ENCODE measurements at places on chromosomes 5 and 9.
A peak's percentile ranks its signal among the peaks of the same experiment; 100 is the strongest.

- DNase-seq: no peak
Measured at GRCh38 chr5:133985540-133986180, 17.2 kb upstream of the C5orf15 start.

DNA sequence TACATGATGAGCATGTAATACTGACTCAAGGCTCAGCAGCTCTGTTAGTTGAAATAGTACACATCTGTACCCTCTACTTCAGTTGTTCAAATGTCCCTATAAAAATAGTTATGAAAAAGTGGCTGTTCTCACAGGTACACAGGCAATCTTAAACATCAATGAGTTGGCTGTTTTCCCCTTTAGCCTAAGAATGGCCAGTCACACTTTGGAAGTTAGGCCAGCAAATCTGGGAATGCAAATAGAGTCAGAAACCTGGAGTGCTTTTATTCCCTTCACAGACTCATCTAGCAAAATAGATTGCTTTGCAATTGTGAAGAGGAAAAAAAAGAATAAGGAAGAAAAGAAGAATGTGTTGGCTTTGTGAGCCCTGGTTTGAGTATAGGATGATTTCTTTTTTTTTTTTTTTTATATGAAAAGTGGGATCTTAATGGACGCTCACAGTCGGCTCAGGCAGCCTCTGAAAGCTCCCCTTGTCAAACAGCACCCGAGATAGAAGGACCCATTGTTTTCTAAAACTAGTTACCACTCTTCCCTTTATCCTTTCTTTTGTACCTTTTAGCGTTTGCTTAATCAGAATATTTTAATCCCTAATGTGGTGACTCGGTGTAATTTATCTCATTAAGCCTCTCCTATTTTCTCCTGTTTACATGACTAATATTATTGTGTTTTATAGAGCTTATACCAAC, 27.9 kb upstream of the TLE1 start:
- DNase-seq: no peak

GRCh38 chr5:74370168-74370567, 270.4 kb downstream of the ENC1 start:
- DNase-seq: no peak

DNA sequence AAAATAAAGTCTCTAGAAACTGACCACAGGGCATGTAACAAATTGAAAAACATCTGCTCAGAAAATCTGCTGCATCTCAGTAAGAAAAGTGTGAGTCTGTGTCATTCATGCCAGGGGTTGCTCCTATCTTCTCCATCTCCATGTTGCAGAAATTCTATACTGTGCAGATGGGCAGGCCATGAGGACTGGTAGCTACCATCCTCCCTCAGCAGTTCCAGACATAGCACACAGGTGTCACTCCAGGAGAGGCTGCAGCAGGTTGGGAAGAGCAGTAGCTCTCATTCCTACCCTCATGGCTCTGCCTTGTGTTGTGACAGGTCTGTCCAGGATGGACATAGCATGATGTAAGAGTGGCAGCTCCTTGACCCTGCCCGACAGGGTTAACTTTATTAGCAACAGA, 173.4 kb downstream of the NDUFS4 start:
- DNase-seq: peak; percentile 2

GRCh38 chr5:160339406-160340130, 27.2 kb upstream of the CCNJL start:
- no peak for DNase-seq

GRCh38 chr5:39498278-39498952, 73.6 kb upstream of the DAB2 start:
- DNase-seq: no peak

GRCh38 chr9:87826331-87826730, 56.3 kb upstream of the SPATA31E1 start:
- no peak for DNase-seq

DNA sequence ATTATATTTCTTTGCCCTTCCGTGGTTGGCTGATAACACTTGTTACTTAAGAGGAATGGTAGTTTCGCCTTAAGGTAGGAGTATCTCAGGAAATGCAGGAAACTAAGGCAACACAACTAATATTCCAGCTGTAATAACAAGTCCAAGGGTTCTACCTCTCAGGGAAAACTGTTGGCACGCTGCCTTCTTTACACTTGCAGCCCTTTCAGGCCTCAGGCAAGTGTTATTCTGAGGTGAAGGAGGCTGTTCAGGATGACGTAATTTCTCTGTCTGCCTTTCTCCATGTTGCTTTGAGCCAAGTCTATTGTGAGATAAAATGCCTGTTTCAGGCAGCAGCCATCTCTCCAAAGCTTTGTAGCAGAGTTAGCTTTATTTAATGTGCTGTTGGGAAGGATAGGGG, 38.0 kb downstream of the VCAN start:
- DNase-seq: no peak

- peak; percentile 44 for DNase-seq
Measured at GRCh38 chr9:77512876-77513275, 135.2 kb downstream of the GNA14 start.

DNA sequence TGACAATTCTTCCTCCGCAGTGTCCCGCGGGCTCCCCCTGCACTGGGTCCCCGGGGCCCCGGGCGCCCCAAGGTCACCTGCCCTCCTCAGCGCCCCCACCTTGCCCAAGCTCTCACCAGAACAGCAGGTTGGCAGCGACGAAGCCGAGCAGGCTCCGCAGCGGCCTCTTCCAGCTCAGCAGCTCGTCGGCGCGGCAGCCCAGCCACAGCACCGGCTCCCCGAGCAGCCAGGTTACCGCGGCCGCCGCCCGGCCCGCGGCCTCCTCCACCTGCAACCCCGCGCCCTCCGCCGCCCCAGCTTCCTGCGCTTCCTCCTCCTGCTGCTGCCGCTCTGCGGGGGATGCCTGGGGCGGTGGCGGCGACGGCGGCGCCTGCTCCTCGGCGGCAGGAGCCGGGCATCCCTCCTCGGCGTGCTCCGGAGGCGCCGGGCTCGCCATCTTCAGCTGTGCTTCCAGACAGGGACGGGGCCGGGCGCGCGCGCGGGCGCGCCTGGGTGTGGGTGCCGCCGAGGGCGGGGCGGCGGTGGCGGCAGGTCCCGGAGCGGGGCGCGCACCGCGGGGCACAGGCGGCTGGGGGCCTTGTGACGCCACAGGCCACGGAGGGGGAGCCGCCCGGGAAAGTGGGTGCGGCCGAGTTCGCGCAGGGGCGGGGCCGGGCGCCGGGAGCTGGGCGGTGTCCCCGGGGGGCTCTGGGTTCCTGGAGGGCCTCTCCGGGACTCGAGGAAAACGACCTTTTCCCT, at the start of gene RETREG1:
RETREG1 (minus strand) TSS at position 462 of the 738 bp plus-strand sequence; CDS start at position 436, 26 bp downstream.
- peak; percentile 59 for DNase-seq

GRCh38 chr9:107465467-107466451, 23.8 kb downstream of the KLF4 start:
- DNase-seq: no peak

DNA sequence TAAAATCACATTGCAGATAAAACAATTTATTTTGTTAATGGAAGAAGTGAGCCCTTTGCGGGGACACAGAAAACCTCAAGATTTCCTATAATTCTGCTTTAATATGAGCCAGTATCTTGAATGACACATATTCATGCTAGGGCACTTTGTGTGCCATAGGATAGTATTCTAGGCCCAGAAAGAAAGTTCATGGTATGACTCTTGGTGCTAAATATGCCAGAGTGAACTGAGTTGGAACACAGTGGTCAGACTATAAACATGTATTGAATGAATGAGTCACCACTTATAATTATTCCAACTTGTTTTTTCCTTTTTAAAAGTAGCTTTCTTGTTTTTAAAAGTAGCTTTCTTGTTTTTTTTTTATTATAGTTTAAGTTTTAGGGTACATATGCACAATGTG, 46.0 kb downstream of the ADAMTS19 start:
- DNase-seq: no peak

DNA sequence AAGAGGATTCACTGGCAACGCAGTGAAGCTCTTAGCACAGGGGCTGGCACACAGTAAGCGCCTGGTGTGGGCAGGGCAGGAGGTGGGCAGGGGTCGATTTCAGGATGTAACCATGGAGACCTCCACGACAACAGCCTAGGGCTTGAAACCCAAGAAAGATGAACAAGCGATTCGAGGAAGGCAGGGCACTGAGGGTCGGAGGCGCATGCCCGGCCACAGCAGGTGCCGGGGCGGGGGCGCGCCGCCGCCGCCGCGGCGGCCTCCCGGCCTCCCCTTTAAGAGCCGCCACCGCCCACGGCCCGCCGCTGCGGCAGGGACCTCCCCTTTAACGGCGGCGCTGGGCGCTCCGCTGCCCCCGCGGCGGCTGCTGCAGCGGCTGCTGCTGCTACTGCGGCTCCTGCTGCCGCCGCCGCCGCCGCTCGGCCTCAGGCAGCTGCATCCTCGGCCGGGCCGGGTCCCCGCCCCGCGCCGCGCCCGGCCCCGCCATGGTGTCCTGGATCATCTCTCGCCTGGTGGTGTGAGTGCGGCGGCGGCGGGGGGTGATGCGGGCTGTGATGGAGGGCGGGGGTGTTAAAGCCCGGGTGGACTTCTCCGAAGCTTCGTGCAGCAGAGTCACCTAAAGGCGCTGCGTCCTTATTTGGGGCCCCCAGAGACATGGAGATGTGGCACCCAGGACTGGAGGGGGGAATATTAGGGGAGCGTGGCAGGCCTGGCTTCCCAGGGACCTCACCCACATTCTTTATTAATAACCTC, at the start of gene REEP2:
REEP2 (plus strand) TSS at position 334 of the 753 bp plus-strand sequence; CDS start at position 486, 152 bp downstream.
- peak; percentile 67 for DNase-seq

GRCh38 chr9:6973762-6974161, 216.0 kb downstream of the KDM4C start:
- DNase-seq: no peak

DNA sequence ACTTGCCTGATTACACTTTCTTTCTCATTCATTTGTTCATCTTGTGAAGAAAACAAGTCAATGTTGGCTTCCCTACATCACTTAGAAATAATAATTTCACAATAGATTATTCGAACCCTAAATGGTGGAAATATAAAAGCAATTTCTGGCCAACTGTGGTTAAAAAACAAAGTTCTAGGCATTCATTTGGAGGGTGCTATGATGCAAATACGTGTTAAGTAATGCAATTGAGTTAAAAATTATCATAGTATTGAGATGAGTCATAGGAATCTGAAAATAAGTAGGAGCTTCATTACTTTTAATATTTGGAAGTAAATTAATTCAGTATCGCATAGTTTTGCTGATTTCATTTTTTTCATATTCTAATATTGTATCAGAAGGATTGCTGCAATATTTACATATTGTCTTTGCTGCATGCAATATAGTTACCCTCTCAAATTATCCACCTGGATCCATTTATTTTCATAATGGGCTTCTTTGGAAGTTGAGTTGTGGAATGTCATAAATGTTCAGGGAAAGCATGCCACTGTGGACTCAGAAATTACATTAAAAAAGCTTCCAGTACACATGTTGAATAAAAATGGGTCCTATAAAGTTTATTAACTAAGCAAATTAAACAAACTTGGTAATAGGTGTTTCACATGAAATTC, 647.7 kb upstream of the WWC1 start:
- DNase-seq: no peak

DNA sequence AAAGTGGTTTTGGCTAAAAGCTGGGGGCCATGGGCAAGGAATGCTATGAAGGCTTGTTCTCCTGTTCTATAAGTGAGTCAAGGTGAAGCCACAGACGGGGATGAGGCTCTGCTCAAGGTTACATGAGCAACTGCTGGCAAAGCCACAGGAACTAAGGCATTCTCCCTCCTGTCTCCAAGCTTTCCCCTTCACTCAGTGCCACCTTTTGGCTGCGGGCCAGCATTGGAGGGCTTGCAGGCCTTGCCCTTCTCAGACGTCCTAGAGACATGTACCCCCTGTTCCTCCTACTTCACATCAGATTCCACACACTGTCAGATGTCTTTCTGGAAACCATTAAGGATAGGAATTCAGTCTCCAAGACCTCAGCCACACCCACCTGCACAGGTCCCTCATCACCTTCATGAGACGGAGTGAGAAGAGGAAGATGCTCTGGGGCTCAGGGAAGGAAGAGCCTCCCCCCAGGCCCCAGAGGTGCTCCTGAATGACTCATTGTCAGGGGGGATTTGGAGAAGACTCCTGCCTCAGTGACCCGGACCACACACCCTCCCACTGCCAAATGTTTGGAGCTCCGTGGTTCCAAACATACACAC, 20.5 kb upstream of the MEIKIN start:
- no peak for DNase-seq

DNA sequence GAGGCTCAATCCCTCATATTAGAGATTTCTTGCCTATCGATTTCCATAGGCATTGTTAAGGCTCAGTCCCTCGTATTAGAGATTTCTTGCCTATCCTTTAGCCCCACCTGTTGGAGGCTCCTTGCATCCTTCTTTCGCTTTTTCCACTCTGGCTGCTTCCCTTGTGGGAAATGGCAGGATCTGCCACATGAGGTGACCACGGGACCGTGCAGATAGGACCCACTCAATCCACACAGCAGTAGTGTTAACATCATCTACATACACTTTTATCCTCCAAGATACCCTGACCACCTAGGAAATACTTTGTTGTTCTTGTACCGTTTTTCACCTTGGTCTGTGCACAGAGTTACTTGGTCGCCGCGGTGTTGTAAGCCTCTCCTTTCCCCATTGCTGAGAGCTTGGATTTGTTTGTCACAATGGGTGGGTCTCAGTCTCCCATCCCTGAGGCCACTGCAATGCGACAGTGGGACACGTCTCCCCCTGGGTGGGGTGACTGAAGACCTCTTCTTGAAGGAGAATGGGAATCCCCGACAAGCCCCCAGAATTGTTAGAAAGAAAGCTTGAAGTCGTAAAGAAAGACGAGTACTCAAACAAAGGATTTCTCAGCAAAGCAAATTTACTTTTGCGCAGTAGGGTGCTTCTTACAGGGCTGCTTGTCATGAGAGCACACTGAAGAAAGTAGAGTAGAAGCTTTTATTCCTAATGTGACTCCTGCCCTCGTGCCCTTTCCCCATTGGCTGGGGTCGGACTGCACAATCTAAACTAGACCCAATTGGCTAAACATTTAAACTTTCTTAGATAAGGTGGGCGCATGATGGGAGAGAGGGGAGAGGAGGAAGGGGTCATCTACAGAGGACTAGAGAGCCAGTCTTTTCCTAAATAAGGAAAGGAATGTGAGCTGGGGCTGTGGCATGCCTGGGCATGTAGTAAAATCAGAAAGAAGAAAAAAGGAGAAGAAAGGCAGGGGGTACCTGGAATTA, 19.8 kb downstream of the IFT74 start:
- DNase-seq: peak; percentile 17

GRCh38 chr5:7875151-7875550, 6.2 kb downstream of the MTRR start:
- no peak for DNase-seq

DNA sequence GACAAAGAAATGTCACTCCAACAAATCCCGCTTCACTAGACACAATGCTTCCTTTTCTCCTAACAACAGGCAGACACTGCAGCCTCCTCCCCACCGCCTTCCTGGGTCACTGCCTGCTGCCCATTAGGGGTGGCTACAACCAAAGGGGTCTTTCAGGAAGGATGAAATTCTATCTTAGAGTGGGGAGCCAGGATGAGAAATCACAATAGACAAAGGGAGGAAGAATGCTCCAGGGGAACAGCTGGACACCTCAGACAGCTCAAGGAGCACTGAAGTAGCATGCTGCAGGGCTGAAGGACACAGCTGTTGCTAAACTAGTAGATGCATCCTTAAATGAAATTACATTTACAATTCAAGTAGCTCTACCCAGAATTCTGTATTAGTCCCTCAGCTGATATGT, 54.2 kb downstream of the PRELID2 start:
- DNase-seq: no peak

GRCh38 chr5:97297063-97297703, 114.1 kb upstream of the RIOK2 start:
- peak; percentile 63 for DNase-seq

GRCh38 chr5:127425868-127426267, 91.6 kb upstream of the PRRC1 start:
- DNase-seq: no peak

Measured in COR-L47 (cell line).